Activated CD4-positive, alpha-beta T cell treated with anti-CD3 and anti-CD28 coated beads, Interleukin-2, amount 10 ng/mL, durations not matched to agents 24 days and 14 days (primary cell): ENCODE measurements at places on chromosomes 4 and X. TPM values are rescaled to one million over a fixed set of nuclear protein-coding genes. Genes with fewer than 3 reads are reported as not detected.

Gene SH3RF1
- 0.66 and 0.68 TPM in 2 replicates for total RNA-seq

Gene MAB21L2
- not detected in 2 replicates for total RNA-seq

Gene PPBP
- not detected in 2 replicates for total RNA-seq

Gene PAGE2B
- total RNA-seq = 0.45 TPM in 1 of 2 replicates, not detected in the other

Gene KCNE5
- total RNA-seq = 0.44 and 0.83 TPM in 2 replicates

Gene VCX3B
- not detected in 2 replicates for total RNA-seq

Gene GAGE12H
- total RNA-seq = not detected in 2 replicates

Gene PRKG2
- total RNA-seq = 0.07 and 0.12 TPM in 2 replicates

Gene TREX2
- 1.1 and 1.9 TPM in 2 replicates for total RNA-seq

Gene POLN
- total RNA-seq = 1.9 and 2.3 TPM in 2 replicates

Gene HPGD
- total RNA-seq = 1.1 and 1.4 TPM in 2 replicates

Gene FGFRL1
- total RNA-seq = 18.2 and 18.9 TPM in 2 replicates

Gene EFHC2
- not detected in 2 replicates for total RNA-seq

Gene EBP
- 159 and 163 TPM in 2 replicates for total RNA-seq

Gene EREG
- total RNA-seq = not detected in 2 replicates

Gene IL15
- 0.86 and 0.92 TPM in 2 replicates for total RNA-seq

Gene STK32B
- not detected in 2 replicates for total RNA-seq

Gene ZC4H2
- 8.9 and 11.3 TPM in 2 replicates for total RNA-seq

Gene HGFAC
- not detected in 2 replicates for total RNA-seq

Gene ITIH6
- total RNA-seq = not detected in 2 replicates
